ENCODE measurements at places on chromosomes 1 and 21.

DNA sequence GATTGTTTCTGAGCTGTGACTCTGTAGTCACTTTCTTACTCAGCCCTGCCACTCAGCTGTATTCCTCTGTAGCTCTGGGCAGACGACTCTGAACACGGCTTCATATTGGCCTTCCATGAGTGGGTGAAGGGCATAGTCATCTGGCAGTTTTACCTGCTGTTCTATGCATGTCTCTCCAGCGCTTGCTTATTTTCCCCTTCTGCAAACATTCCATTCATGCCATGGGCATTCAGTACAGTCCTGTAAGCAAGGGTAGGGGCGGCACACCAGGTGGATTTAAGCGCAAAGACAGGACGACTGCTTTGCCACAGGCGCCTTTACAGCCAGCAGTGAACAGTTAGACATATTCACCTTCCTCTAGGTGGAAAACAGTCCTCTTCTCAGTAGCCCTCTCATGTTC lies 4.4 kb upstream of the WDR26 start:
- no peak for DNase-seq

DNA sequence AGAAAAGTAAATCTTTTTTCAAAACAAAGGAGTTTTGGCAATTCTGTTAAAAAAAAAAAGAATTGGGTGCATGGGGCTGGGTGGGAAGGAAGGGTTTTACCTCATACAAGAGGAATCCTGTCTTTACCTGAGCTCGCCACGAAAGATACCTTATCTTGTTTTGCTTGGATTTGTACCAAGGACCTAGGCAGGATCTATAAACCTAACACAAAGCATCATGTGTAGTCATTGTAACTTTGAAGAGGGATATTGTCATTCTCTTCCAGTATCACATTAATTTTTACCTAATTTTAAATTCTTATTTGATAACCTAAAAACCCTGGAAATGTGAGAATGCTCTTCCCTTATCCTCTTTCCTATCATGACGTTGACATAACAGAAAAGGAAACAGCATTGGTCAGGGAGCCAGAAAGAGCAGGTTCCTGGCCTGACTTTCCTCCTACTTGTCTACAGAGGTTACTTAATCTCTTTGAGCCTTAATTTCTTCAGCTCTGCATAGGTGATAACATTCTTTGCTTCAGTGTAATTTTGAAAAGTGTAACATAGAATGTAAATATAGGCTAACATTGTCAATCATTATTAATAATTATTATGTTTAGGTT lies 4.0 kb upstream of the LAMC1 start:
- no peak for DNase-seq

- no peak for DNase-seq
Observed at GRCh38 chr1:64956010-64956640, 10.2 kb downstream of the JAK1 start.

- no peak for DNase-seq
Observed at GRCh38 chr1:21497466-21498061, 11.7 kb upstream of the ALPL start.

GRCh38 chr1:106846656-106847055 lies 209.8 kb upstream of the PRMT6 start:
- no peak for DNase-seq

GRCh38 chr1:119646521-119647227 lies 1.4 kb downstream of the ZNF697 start:
- DNase-seq: no peak

DNA sequence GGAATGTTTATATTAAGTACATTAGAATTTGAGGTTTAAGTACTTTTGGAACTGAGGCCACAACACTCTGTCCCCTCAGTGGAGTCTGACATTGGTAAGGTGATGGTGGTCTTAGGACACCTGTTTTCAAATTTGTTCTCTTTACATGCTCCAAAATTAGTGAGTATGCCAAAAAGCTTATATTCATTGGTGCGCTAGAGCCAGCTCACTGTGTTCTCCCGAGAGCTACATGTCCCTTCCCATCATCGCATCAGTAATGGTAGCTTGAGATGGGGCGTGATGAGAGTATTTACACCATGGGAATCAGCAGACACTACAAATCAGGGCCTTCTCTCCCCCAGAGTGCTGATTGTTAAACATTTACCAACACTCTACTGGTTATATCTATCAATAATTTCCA lies 19.5 kb downstream of the ETS2 start:
- no peak for DNase-seq

DNA sequence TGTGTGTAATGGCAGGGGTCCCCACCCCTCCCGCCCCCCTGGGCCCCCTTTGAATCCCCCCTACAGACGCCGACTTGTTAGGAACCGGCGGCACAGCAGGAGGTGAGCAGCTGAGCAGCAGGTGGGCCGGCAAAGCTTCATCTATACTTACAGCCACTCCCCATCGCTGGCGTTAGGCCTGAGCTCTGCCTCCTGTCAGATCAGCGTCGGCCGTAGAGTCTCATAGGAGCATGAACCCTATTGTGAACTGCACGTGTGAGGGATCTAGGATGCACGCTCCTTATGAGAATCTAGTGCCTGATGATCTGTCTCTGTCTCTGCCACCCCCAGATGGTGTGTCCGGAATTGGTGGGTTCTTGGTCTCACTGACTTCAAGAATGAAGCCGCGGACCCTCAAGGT lies 14.9 kb upstream of the VPS26C start:
- no peak for DNase-seq

GRCh38 chr21:33384841-33385331 lies 18.3 kb upstream of the IFNGR2 start:
- DNase-seq: no peak

Measured in stimulated activated CD4-positive, alpha-beta T cell treated with anti-CD3 and anti-CD28 coated beads, TNF-alpha, amount 100 ng/mL, for 24 hours (primary cell).